Activated CD4-positive, CD25-positive, alpha-beta regulatory T cell treated with anti-CD3 and anti-CD28 coated beads, Interleukin-2, amount 50 U/mL, for 24 hours (primary cell): ENCODE measurements at places on chromosomes 5 and 9.

GRCh38 chr5:131265311-131265803 lies 1.5 kb downstream of the CDC42SE2 start:
- no peak for ATAC-seq

GRCh38 chr9:77707383-77708063 lies 59.4 kb upstream of the GNA14 start:
- ATAC-seq: no peak

DNA sequence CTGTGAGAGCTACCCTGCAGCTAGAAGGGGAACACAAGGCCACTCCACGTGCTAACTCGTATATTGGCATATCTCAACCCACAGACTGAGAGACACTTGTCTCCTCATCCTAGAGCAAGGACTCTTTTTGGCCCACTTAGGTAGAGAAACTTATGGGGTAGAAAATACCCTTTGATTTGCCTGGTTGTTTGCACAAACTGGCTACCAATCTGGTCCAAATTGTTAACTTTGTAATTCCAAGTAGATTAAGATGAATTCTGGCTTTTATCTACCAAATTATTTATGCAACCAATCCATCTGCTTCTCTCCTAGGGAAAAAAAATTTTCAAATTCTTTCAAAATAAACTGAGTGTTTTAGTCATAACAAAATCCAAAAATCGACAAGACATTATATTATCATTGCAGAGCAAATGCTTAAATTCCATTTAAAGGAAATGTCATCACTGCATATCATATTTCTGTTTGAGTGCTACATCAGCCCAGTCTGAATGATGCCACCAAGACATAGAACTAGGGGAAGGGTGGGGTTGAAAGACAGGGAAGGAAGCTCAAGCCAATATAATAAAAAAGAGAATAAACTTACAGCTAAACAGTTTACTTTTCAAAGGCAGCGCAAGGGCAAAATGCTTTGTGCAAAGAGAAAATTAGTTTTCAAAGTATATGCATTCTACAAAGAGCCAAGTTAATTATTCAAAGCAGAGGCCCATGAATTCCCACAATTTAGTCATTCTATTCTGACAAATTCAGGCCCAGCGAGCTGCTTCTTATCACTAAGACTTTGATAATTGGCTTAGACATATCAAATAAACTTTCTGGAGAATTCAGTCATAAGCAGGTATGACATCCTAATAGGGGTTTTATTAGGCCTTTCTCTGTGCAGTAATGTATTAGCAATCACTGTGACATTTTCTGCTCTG lies 198.0 kb downstream of the CAAP1 start:
- no peak for ATAC-seq

- ATAC-seq: no peak
These were observed 6.8 kb upstream of the CKMT2 start for GRCh38 chr5:81226286-81226685.

DNA sequence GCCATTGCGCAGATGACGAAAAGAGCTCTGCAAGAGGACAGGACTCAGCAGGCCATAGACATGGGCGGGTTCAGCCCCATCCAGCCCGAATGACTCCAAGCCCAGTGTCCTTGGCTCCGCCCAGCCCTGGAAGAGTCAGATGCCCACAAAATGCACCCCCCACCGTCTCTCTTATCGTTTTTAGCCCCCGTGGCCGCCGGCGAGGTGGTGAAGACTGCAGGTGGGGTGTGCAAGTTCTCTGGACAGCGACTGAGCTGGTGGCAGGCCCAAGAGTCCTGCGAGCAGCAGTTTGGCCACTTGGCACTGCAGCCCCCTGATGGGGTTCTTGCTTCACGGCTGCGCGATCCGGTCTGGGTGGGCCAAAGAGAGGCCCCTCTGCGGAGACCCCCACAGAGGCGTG lies 2.1 kb downstream of the ADGRD2 start:
- ATAC-seq: no peak

GRCh38 chr5:173472164-173472563 lies 143.9 kb upstream of the STC2 start:
- ATAC-seq: no peak

DNA sequence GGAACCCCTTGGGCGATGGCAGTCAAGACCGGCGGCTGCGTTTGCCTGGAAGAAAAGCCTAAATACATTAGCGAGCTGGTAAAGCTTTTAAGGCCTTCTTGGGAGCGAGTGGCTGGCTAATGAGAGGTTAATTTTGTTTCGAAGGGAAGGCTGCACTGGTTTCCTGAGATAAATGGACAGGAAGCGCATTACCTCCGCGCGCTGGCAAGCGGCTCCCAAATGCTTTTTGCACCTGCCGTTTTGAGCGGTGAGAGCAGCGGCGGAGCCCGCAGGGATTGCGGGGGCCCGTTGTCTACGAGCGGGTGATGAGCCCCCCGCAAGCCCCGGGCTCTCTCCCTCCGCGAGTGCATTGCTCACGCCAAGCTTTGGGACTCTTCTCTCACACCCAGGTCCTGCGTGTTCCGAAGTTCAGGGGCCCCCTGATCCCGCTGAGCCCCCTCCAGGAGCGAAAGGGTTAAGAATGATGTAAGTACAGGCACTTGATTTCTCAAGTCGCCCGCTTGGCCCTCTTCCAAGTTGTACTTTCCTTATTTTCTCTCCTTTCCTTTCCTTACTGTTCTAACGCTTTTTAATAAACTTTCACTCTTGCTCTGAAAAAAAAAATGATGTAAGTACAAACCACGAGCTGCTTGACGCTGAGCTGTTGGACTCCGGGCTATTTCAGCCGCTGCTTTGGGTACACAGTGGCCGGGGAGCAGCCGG lies 3.1 kb upstream of the RGMB start:
- no peak for ATAC-seq

DNA sequence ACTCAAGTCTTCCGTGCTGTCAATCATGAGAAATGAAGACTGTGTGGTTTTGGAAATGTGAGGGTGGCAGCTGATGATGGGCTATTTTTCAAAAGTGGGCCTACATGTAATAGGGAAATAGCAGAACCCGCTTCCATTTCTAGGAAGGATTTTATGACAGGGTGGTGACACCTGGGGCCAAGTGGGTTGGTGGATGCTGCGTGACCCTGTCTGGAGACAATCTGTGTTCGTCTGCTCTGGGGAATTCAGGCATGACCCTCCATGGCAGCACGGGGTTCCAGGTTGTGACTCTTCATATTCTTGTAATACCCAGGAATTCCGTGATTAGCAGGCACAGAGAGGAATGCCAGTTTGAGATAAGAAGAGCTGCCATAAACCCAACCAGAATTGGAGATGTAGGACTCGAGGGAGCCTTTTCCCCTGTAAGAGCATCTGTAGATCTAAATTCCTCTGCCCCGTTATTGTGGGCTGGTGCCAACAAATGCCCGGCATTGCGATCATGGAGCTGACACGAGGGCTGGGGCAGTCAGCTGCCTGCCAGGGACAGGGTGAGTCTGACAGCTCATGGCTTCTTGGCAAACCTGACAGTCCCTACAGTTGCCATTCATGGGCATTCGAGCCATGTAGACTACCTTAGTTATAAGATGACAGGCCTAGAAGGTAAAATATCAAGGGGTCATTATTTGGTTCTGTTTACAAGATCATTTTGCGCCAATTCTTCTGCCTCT lies 279.7 kb downstream of the GADD45G start:
- no peak for ATAC-seq

DNA sequence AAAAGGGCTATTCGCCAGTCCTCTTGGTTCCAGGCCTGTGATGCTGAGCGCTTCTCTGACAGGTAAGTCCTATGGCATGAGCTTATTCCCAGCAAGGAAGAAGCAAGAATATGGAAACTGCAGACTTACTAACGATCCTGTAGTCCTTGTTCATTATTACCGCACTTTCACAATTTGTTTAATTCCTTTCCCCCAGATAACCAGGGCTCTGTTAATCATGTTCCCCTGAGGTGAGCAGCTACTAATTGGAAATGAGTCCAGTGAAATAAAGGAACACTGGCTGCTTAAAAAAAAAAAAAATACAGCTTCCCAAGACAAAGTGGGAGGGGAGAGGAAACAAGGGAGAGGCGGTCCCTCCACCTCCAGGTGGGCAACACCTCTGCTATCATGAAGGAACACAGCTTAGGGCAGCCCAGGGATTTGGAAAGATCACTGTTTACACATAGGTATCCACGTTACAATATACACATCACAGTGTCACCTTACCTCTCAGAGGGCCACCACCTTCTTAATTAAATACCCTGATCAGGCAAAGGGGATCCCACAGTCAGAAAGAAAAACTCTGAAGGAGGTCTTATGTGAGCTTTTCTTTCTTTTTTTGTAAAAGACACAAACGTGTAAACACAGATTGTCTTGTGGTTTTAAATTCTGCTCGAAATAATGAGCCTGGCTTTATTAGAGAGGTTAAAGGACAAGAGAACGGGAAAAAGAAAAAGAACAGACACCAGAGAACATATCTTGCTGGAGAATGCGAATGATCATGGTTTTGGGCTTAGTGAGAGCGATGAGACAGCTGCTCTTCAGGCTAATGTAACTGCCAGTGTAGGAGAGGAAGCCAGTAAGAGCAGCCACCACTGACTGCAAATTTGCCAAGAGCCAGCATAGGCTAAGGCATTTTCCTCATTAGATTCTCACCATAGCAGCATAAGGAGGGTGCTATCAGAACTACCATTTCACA lies 258.6 kb downstream of the CRB2 start:
- no peak for ATAC-seq

GRCh38 chr5:43643750-43644149 lies 40.8 kb downstream of the NNT start:
- ATAC-seq: no peak

GRCh38 chr5:65986050-65986451 lies 59.7 kb downstream of the ERBIN start:
- no peak for ATAC-seq

DNA sequence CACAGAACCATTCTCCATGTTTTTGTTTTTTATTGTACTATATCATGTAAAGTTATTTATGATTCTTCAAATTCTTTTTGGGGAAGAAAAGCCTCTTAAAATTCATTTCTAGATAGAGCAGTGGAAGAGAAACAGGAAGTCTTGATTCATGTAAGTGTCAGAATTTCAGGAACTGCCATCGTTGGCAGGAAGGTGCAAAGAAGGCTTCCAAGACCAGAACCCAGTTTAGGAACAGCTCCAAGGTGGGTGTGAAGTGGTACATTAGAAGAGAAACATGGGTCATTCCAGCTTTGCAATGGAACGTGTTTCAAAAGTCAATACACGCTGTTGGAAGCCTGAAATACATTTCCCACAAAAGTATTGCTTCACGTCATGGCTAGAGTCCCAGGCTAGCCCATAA lies 14.8 kb downstream of the SAXO1 start:
- no peak for ATAC-seq

- no peak for ATAC-seq
These were observed 160.9 kb upstream of the DMAC1 start for GRCh38 chr9:7960320-7961050.

DNA sequence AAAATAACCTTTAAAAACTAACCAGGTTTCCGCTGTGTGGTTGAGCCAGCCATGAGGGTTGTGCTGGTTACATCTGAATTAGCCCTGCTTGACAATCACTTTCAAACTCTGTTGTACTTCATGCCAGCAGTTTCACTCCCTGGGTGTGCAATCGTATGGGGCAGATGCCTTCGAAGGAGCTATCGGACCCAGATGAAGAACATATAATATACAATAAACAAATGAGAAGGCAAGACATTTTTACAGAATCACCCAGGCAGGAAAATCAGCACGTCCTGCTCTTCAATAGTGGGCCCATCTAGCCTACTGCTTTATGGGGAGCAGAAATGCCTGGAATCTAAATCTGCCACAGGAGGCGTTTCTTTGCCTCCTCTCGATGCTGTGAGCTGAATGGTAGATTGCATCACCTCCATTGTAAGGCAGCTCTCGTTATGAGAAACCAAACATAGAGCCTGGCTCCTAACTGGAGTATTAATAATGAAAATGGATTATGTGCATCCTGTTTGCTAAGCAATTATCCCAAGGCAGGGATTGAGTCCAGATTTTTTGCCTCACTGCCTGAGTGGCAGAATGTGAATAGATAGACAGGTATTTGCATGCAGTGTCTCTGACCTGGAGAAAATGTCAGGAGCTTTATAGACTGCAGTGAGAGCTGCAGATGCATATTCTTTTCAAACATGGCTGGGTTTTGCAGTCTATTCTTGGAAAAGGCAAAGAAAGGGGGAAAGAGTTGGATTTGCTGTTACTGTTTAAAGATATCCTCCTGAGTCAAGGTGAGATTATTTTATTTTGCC lies 143.3 kb upstream of the SMARCA2 start:
- ATAC-seq: no peak

GRCh38 chr5:22776285-22776684 lies 76.9 kb downstream of the CDH12 start:
- ATAC-seq: no peak

DNA sequence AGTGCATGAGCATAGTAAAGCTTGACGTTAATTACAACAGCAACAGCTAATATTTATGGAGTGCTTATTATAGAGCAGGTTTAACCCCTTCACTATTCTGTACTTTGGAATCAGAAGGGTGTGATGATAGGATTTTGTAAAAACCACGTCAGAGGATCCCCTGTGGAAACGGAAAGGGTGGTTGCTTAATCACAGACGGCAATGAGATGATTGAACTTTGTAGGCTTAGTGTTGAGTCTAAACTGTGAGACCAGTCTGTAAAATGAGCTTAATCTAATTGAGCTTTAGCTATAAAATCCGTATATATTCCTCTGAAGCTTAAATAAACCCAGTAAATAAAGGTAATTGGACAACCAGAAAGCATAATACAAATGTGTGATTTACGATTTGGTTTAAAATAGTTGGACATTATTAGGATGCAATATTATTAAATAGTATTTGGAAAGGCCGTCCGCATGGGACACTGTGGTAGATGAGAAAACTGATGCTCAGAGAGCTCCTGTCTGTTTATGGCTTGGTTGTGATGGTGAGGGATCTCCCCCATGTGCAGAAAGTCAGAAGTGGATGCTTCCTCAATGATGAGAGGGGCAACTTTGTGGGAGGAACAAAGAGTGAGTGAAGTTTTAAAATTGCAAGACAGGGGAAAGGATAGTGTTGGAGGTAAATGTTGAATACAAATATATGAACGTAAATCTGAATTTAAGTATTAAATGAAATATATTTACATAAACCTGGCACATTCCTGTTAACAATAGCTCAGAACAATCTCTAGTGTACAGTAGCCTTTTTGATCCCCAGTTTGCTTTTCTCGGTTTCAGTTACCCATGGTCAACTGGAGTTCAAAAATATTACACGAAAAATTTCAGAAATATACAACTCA lies 23.4 kb upstream of the SCGB3A2 start:
- ATAC-seq: no peak

- no peak for ATAC-seq
These were observed 84.4 kb upstream of the RARS1 start for GRCh38 chr5:168401880-168402279.

DNA sequence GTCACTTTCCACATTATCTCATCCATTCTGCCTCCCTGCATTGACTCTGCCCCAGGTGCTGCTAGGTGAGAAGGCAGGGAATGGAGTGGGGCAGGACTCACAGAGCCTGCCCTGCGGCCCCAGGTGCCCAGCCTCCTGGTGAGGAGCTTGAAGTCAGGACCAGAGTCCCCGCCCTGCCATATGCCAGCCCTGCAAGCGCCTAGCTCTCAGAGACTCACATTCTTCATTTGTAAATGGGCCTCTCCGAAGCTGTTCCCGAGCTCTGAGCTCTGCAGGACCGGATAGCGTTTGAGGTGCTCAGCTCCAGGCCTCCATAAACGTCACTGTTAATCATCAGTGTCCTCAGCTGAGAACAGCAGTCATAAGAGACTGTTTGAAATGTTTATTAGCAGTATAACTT lies 75.1 kb upstream of the STXBP1 start:
- ATAC-seq: no peak
